ENCODE measurements at places on chromosomes 5 and 9. TPM values are rescaled to one million over a fixed set of nuclear protein-coding genes. Genes with fewer than 3 reads are reported as not detected.
A peak's percentile ranks its signal among the peaks of the same experiment; 100 is the strongest.

Gene SLC4A9
- total RNA-seq: 0.42 TPM

Gene RPL35
- 890 TPM for total RNA-seq

DNA sequence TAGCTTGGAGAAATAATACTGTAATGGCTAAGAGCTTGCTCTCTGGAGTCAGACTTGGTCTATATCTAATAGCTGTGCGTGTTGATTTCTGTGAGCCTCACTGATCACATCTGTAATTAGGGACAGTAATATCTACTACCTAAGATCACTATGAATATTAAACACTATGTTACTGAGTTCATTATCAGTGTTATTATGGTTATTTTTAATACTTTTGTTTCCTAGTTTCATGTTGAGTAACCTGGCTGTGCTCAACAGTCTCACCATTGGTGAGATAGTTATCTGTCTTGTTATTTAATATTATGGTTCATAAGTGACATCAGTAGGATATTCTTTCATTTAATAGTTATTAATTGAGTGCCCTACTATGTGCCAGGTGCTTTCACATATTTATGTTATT, 22.4 kb upstream of the CAVIN4 start:
- no peak for DNase-seq
- no peak overlapping the region for H3K27ac ChIP-seq
- H3K4me3 ChIP-seq: no peak overlapping the region
- no peaks in the 10 kb centered on the region for H3K36me3 ChIP-seq

- no peak overlapping the region for H3K27ac ChIP-seq
- H3K4me1 ChIP-seq: no peaks in the 10 kb centered on the region
- no peaks in the 10 kb centered on the region for H3K27me3 ChIP-seq
- DNase-seq: no peak
Measured at GRCh38 chr5:109567374-109568044, 122.2 kb upstream of the MAN2A1 start.

Gene GLRA1
- not detected for total RNA-seq

- no peaks in the 10 kb centered on the region for H3K36me3 ChIP-seq
- no peak for DNase-seq
- peaks cover 10% of the 10 kb centered on the region for H3K4me1 ChIP-seq
- no peaks in the 10 kb centered on the region for H3K27me3 ChIP-seq
- H3K4me3 ChIP-seq: peak overlapping the region; percentile 85
Measured at GRCh38 chr5:55991768-55992486, 2.8 kb downstream of the IL6ST start.

DNA sequence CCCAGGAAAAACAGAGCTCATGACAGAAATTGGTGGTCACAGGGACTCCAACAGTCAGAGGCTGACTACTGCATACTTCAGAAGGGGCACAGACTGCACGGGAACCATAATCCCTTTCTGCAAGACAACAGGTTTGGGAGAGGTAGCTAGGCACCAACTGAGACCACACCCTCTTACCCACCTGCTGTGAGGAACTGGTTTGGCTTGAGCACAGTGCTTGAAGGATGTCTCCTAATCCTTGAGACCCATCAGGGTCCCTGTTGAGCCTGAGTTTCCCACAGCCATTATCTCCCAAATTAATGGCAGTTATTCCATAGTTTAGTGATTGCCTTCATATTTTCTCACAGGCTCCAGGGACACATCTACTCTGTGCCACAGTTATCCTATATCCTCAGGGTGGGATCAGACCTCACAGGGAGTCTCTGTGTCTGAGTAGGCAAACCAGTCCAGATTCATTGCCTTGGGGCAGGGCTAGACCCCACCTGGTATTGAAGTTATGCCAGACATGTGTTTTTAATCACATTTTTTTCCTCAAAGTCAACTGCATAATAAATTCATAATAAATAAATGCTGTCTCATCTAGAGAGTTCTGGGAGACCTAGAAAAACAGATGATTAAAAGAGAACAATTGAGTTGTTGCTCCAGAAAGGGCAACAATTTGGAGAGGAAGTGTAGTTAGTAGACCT, 9.3 kb upstream of the CAST start:
- no peak for DNase-seq
- H3K27me3 ChIP-seq: no peaks in the 10 kb centered on the region
- no peak overlapping the region for H3K27ac ChIP-seq
- peaks cover 12% of the 10 kb centered on the region for H3K4me1 ChIP-seq

DNA sequence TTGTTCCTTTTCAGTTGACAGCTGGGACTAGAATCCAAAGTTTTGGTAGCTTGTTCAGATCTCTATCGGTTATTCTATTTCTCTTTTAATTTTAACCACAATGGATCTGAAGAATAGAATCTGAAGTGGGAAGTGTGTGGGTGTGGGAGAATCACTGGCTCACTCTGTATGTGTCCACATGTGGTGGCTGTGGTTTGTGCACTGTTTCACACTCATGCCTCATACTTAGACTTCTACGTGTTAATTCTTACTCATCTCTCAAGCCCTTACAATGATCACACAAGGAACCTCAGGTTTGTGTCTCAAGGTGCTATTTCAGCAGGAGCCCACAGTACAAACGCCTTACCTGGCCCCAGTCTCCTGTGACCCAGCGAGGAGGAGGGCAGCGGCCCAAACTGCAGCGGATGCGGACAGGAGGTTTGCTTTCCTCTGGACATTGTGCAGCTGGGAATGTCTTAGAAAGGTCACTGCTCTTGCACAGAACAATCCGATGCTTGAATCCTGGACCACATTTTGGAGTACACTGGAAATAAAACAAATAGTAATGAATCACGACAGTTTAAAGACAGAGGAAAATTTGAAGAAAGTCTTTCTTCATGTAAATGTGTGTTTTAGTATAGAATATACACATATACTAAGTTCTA, 309.1 kb downstream of the ADAMTS6 start:
- no peak overlapping the region for H3K4me3 ChIP-seq
- H3K27ac ChIP-seq: no peak overlapping the region
- H3K27me3 ChIP-seq: no peaks in the 10 kb centered on the region
- H3K36me3 ChIP-seq: no peaks in the 10 kb centered on the region

DNA sequence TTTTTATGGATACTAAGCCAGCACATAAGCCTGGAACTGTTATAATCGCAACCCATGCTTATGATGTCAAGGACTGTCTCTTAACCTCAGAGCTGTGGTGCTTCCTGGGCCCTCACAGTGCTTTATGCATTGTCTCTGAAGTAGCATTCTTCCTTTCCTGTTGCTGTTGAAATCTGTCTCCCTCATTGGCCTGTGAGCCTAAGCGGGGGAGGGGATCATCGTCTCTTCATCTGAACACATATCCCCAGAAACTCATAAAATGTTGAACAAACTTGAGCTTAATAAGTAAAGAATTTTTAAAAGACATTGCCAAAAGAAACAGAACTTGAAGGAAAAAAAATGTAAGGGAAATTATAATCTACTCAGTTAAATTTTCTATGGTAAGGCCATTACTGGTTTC, 80.3 kb downstream of the SGCD start:
- no peaks in the 10 kb centered on the region for H3K4me1 ChIP-seq
- no peak overlapping the region for H3K27ac ChIP-seq
- no peaks in the 10 kb centered on the region for H3K27me3 ChIP-seq
- no peak for DNase-seq
- H3K36me3 ChIP-seq: no peaks in the 10 kb centered on the region
- H3K4me3 ChIP-seq: no peak overlapping the region

- H3K27me3 ChIP-seq: no peaks in the 10 kb centered on the region
- no peaks in the 10 kb centered on the region for H3K4me1 ChIP-seq
- peak; percentile 78 for DNase-seq
Measured at GRCh38 chr9:137286975-137287383, 9.5 kb downstream of the TOR4A start.

GRCh38 chr5:5492087-5492933, 69.8 kb downstream of the ICE1 start:
- H3K36me3 ChIP-seq: no peaks in the 10 kb centered on the region
- no peaks in the 10 kb centered on the region for H3K4me1 ChIP-seq
- H3K27me3 ChIP-seq: no peaks in the 10 kb centered on the region

Gene C1QTNF2
- total RNA-seq: 0.64 TPM

Gene GABBR2
- not detected for total RNA-seq

DNA sequence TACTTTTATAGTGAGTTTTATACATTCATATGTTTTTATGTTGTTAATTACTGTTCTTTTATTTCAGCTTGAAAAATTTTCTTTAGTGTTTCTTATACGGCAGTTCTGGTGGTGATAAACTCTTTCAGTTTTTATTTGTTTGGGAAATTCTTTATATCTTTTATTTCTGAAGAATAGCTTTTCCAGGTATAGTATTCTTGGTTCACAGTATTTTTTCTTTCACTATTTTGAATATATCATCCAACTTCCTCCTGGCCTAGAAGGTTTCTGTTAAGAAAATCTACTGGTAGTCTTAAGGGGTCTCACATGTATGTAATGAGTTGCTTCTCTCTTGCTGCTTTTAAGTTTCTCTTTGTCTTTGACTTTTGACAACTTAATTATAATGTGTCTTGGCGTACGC, 79.4 kb downstream of the NXNL2 start:
- no peak for DNase-seq
- no peaks in the 10 kb centered on the region for H3K36me3 ChIP-seq
- no peaks in the 10 kb centered on the region for H3K27me3 ChIP-seq

Gene PCDHGA2
- total RNA-seq: 0.50 TPM

DNA sequence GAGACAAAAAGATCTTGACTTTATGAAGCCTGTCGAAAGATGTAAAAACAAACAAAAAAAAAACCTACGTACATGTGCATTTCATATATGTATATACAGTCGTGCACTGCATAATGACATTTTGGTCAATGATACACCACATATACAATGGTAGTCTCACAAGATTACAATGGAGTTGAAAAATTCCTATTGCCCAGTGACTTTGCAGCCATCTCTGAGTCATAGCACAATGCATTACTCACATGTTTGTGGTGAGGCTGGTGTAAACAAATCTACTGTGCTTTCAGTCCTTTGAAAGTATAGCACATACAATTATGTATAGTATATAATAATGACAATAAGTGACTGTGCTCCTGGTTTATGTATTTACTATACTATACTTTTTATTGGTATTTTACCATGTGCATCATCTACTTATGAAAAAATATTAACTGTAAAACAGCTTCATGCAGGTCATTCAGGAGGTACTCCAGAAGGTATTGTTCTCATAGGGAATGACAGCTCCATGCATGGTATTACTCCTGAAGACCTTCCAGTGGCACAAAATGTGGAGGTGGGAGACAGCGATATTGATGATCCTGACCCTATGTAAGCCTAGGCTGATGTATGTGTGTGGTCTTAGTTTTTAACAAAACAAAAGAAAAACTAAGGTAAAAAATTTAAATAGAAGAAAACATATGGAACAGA, 73.7 kb upstream of the FST start:
- DNase-seq: no peak
- no peaks in the 10 kb centered on the region for H3K4me1 ChIP-seq
- no peaks in the 10 kb centered on the region for H3K36me3 ChIP-seq
- no peak overlapping the region for H3K4me3 ChIP-seq
- H3K27me3 ChIP-seq: no peaks in the 10 kb centered on the region
- H3K27ac ChIP-seq: no peak overlapping the region

Gene ABHD17B
- 20.6 TPM for total RNA-seq

DNA sequence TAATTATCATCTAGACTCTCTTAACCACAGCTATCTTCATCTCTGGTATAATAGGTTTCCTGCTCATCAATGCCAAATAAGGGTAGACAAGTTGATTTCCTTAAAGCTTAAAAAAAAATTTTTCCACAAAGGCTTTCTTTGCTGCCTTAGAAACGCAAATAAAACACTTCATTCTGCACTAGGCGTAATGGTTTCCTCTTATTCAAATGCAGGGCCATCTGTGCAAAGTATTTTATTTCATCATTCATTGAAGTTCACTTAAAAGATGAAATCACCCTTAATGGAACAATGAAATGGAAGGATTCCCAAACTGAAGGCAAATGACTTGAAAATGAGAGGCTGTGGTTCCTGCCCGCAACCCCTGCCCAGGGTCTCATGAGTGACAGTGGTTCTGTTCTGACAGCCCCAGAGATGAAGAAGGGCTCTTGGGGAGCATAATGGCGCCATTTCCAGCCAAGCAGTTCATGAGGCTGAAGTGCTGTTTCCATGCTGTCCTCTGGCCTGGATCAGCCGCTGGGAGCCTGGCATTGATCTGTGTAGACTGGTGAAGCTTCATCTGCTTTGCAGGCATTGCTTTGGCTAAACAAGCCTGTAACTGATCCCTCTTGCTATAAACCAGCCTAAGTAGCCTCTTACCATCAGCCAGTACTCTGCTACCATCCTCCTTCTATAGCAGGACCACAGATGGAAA, 276.9 kb upstream of the WWC1 start:
- no peaks in the 10 kb centered on the region for H3K36me3 ChIP-seq
- H3K4me3 ChIP-seq: no peak overlapping the region
- H3K27ac ChIP-seq: no peak overlapping the region
- H3K4me1 ChIP-seq: no peaks in the 10 kb centered on the region

DNA sequence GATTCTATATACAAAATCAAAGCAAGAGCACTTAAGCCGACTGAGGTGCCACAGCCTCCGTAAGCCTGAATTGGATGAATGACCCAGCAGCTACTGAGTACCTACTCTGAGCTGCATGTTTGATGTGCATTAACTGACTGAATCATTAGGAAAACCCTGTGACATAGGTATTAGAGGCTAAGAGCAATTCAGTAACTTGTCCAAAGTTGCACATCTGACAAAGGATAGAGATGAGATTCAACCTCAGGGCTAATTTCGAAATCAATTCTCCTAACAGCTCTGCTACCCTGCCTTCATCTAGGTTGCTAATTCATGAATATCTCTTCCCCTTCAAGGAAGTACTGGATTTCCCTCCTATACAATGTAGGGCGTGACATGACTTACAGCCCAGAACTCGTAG, 89.1 kb upstream of the GLIS3 start:
- no peak for DNase-seq
- no peak overlapping the region for H3K27ac ChIP-seq
- H3K4me1 ChIP-seq: no peaks in the 10 kb centered on the region
- H3K36me3 ChIP-seq: no peaks in the 10 kb centered on the region
- no peaks in the 10 kb centered on the region for H3K27me3 ChIP-seq

DNA sequence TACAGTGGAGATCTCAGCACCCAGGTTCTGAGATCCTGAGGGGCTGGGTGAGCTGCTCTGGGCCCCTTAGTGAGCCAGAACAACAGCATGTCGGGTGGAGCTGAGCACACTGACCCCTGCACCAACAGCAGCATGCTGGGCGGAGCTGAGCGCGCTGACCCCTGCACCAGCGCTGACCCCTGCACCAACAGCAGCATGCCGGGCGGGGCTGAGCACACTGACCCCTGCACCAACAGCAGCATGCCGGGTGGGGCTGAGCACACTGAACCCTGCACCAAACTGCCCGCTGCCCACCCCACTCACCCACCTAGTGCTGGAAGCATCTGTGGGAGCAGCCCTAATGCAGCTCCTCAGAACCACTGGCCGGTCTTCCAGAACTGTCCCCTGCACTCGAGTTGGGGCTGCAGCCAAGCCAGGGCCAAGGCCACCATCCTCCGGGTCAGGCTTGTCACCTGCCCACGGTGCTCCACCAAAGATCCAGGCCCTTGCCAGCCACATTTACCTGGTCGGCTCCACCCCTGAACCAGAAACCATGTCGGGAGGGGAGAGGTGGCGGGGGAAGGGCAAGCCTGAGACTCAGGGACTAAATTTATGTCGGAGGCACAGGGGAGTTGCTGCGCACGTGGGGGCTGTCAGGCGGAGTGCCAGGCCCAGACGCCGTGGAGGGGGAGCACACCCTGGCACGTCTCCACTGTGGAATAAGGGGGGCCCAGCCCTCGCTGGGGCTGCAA, 80.3 kb downstream of the ADAMTS2 start:
- no peak overlapping the region for H3K4me3 ChIP-seq
- no peaks in the 10 kb centered on the region for H3K36me3 ChIP-seq
- peak overlapping the region; percentile 40 for H3K27ac ChIP-seq
- no peaks in the 10 kb centered on the region for H3K27me3 ChIP-seq
- H3K4me1 ChIP-seq: no peaks in the 10 kb centered on the region
